Testis (tissue), 5 donors: ENCODE measurements at places on chromosomes 4 and X. TPM values are rescaled to one million over a fixed set of nuclear protein-coding genes. Genes with fewer than 3 reads are reported as not detected.

- H3K36me3 ChIP-seq = no peaks in the 10 kb centered on the region
- no peak overlapping the region for H3K4me3 ChIP-seq
- no peaks in the 10 kb centered on the region for H3K4me1 ChIP-seq
- no peak for DNase-seq
- no peaks in the 10 kb centered on the region for H3K27me3 ChIP-seq
- no peak overlapping the region for H3K27ac ChIP-seq
These were observed 280.5 kb upstream of the GATB start for GRCh38 chr4:152041295-152041694.

DNA sequence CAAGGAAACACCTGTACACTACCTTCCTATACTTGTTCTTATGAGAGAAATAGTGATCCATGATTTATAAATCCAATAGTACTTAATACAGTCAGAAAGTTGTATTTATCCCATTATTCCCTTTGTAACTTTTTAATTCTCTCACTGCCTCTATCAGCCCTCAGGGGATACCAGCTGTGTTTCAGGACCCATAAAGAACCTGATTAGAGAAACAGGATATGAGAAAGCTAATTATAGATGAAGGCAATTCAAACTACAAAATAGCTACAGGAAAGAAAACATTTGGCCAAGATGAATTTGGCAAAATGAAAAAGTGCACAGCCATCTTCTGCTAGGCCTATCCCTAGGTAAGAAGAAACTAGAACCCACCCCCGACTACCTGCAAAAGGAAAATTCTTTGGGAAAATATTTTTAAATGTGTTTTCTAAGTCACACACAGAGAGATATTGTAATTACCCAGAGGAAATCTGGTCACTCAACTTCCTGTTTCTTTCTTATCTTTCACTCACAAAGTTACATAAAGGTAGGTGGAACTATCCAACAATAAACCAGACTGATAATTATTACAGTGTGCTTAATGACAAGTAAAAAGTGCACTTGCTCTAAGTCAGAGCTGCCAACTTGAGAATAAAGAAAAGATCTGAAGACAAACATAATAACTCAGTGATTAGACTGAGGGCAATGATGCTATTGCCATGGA lies 836.5 kb upstream of the HTR2C start:
- H3K27me3 ChIP-seq = no peaks in the 10 kb centered on the region
- no peak overlapping the region for H3K27ac ChIP-seq
- H3K4me3 ChIP-seq = no peak overlapping the region
- no peaks in the 10 kb centered on the region for H3K36me3 ChIP-seq
- no peak for DNase-seq

Gene ZDHHC15
- 3.1 TPM for total RNA-seq

Gene CSAG3
- total RNA-seq = 1.9 TPM

Gene IL13RA2
- total RNA-seq = 9.7 TPM

Gene NLGN4X
- total RNA-seq = 15.9 TPM
